ENCODE measurements at places on chromosomes 7 and 10. TPM values are rescaled to one million over a fixed set of nuclear protein-coding genes. Genes with fewer than 3 reads are reported as not detected.
A peak's percentile ranks its signal among the peaks of the same experiment; 100 is the strongest.

DNA sequence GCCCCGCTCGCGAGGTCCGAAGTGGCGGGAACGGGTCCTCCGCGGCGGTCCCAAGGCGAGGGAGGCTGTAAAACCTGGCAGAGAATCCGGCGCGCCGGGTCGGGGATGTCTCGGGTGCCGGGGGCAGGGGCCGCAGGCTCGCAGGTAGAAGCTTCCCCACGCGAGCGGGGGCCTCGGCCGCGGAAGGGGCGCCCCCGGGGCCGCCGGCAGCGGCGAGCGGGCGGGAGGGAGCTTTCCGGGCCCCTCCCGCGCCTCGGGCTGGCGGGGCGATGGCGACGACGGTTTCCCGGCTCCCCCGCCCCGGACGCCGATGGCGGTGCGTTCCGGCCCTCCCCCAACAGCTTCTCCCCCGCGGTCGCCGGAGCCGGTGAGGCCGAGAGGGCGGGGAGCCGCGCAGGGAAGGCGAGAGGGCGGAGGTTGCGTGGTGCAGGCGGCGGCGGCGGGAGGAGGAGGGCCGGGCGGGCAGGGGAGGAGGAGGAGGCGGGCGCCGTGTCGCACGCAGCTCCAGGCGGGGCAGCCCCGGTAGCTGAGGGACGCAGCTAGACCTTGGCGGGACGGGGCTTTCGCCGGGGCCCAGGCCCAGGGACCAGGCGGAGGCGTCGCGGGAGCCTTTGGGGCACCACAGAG is at the start of gene CUL1:
CUL1 (plus strand) TSS at position 507 of the 627 bp plus-strand sequence. CDS start 31,220 bp downstream, outside the sequence.
- DNase-seq: peak; percentile 86

GRCh38 chr10:62810156-62810902 is 5.8 kb downstream of the ADO start:
- no peak for DNase-seq

- DNase-seq: no peak
Observed at GRCh38 chr7:136036336-136036735, 59.2 kb upstream of the MTPN start.

GRCh38 chr10:51896849-51897248 is 197.5 kb upstream of the CSTF2T start:
- no peak for DNase-seq

DNA sequence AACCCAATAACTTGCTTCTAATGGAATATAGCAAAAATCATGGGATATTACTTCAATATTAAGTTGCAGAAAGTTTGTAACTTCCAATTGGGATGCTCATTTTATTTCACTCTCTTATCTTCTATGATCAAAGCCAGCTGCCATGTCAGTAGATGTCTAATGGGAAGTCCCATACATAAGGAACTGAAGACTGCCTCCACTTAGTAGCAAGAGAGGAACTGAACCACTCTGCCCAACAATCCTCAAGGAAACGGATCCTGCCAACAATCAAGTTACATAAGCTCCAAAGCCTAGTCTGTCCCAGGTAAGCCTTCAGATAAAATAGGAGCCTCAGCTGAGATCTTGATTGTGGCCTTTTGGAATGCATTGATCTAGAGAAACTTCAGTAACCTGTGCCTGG is 431.5 kb upstream of the PCDH15 start:
- DNase-seq: no peak

DNA sequence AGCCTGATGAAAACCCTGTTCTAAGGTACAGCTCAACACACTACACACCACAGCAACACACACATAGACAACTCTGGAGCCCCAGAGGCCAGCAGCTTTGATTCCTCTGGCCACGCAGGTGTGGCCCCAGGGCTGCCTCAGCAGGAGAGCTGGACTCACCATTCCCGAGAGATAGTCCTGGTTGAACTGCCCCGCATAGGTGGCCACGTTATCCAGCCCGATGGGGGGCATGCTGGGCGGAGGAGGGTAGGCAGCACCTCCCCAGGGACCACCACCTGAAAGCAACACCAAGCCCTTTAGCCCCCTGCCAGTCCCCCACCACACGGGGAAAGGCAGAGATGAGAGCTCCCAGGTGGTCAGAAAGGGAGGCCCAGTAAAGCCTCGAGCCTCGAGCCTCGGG is 34.7 kb downstream of the ANXA11 start:
- no peak for DNase-seq

DNA sequence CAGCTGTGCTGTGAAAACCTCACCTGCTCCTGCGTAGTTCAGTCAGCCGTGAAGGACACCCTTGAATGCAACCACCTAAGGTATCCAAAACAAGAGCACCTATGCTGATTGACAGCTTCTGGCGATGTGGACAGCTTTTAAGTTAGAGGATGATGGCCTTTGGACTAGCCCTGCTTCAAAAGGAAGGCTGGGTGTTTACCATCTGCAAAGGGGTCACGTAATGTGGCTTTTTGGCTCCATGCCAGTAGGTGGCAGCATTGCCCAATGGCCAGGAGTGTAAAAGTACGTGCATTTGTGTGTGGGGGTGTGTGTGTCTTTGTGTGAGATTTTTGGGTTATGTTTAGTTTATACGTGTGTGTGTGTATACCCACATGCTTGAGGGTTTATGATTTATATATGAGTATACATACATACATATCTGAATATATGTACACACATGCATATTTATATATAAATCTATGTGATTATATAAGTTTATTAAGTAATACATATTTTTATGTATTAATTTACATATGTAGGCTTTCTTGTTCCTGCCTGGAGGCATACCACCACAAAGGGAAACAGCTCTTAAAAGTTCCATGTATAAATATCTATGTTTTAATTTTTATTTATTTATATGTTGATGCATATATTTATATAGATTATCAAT is 236.3 kb upstream of the ANKRD30A start:
- DNase-seq: peak; percentile 55

DNA sequence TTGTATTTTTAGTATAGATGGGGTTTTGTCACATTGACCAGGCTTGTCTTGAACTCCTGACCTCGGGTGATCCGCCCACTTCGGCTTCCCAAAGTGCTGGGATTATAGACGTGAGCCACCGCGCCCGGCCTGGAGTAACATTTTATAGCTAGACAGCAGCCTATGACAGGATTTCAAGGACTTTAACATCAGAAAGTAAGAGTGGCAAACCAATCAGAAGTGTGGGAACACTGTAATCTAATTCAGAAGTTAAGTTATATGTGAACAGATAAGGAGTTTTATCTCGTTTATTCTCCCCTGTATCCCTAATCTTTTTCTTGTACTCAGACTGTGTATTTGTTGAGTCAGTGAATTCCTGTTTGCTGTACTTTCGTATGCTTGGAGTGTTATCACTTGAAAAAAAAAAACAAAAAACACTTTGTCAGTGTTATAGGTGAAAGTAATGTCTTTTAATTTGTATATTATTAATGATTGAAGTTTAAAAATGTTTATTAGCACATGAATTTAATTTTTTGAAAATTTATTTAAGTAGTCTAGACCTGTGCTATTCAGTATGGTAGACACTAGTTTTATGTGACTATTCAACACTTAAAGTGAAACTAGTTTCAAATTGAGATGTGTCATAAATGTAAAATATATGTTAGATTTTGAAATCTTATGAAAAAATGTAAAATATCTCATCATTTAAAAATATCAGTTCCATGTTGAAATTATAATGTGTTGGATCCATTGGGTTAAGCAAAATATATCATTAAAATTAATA is 38.6 kb downstream of the RSBN1L start:
- no peak for DNase-seq

- DNase-seq: no peak
Observed at GRCh38 chr7:19754521-19755116, 18.8 kb downstream of the TMEM196 start.

GRCh38 chr10:85008488-85009184 is 680.2 kb downstream of the CCSER2 start:
- DNase-seq: no peak

DNA sequence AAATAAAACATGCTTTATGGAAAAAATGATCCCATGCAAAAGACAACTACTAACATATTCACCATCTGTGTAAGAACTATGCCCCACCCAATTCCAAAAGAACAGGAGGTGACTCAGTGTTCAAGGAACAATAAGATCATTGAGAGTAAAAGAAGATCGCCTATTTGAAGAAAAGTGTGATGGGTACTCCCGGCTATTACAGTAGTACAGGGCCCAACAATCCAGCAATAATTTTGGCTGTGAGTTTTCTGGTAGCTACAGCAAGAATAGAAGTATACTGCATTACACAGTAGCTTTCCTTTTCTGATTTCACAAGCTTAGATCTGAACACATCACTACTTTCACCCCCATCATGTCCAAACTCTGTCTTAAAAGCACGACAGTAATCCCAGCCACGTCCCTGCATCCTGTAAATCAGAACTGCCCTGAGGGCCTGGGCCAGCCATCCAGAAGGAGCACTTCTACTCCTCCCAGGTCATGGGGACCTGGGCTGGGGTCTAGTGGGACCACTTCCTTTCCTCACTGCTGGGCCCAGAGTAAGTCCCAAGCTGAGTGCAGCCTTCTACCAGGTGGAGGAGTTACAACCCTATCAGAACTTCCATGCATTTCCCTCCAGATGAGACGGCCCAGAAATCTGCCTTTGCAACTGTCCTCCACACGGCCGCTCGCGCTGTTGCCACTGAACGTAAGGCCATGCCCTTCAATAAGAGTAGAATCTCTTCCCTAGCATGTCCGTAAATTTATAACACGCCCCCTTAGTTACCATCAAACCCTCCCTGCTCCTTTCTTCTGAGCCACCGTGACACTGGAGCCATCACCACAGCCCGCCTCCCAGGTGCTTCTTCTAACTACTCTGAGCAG is 7.9 kb downstream of the ESYT2 start:
- peak; percentile 43 for DNase-seq

DNA sequence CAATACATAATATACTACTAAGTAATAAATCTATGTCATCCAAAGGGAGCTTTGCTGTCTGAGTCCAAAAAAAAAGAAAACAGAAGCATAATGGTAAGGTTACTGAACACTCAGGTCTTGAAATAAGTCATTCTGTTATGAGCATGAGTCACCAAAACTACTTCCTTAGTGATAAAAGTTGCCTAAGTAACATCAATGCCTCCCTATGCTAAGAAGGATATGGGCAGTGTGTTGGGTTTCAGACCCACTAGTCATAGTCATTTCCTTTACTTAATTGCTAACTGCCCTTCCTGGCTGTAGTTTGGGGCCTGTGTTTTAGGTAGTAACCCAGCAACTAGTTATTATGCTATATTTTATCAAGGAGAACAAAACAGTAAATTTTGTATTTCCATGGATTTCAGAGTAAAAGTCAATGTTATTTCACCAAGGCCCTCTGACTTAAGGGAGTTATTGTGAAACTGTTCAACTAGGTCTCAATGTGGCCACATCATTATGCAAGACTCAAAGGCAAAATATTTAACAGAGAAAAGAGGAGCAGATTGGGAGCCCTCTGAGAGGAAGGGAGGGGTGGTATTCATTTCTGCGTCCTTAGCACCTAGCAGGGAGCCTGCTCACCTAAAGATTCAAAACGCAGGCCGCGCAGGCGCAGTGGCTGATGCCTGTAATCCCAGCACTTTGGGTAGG is 11.7 kb upstream of the VIM start:
- DNase-seq: peak; percentile 58

GRCh38 chr7:69285854-69286253 is 312.4 kb upstream of the AUTS2 start:
- DNase-seq: no peak

- no peak for DNase-seq
Observed at GRCh38 chr10:120382360-120382759, 74.7 kb upstream of the PLPP4 start.

GRCh38 chr10:804787-805619 is 115.5 kb upstream of the DIP2C start:
- no peak for DNase-seq

GRCh38 chr7:105880571-105881330 is 4.4 kb upstream of the ATXN7L1 start:
- DNase-seq: no peak

- no peak for DNase-seq
Observed at GRCh38 chr10:9285690-9286089, 1231.2 kb downstream of the GATA3 start.

DNA sequence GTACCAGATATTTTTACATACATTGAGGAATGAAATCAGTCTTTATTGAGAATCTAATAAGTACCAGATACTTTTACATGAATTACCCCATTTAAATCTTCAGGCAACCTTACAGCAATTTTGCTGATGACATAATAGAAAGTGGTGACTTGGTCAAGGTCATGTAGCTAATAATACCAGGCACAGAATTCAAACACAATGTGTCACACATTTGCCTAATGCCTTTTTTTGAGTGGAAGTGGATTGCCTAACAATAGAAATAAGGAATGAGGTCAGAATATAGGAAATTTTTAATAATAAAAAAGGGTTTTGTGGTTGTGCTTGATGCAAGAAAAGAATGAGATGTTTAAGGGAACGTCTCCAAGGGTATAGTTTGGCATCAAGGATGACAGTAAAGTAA is 466.6 kb upstream of the IGFBP3 start:
- no peak for DNase-seq

The ASB15 gene
- total RNA-seq: not detected

The ADARB2 gene
- 0.30 TPM for total RNA-seq

The NKX2-3 gene
- total RNA-seq: not detected

The MCM10 gene
- total RNA-seq: 57.4 TPM

The LIPF gene
- total RNA-seq: not detected

The AKR1C4 gene
- total RNA-seq: not detected

The LRCH4 gene
- total RNA-seq: 217 TPM

The DPYSL4 gene
- total RNA-seq: 1.6 TPM

The TUBB8 gene
- 0.42 TPM for total RNA-seq

Measured in activated CD4-positive, alpha-beta T cell treated with anti-CD3 and anti-CD28 coated beads, Interleukin-2, amount 10 ng/mL, durations not matched to agents 7 days and 5 days (primary cell).